Gastroesophageal sphincter (tissue), 4 donors: ENCODE measurements at places on chromosomes 6 and 20.

GRCh38 chr6:130838951-130839350, 11.7 kb downstream of the SMLR1 start:
- no peak for ATAC-seq

GRCh38 chr6:36908747-36909146, 23.0 kb downstream of the C6orf89 start:
- no peak for ATAC-seq

GRCh38 chr6:9540534-9541126, 874.2 kb downstream of the TFAP2A start:
- no peak for ATAC-seq

DNA sequence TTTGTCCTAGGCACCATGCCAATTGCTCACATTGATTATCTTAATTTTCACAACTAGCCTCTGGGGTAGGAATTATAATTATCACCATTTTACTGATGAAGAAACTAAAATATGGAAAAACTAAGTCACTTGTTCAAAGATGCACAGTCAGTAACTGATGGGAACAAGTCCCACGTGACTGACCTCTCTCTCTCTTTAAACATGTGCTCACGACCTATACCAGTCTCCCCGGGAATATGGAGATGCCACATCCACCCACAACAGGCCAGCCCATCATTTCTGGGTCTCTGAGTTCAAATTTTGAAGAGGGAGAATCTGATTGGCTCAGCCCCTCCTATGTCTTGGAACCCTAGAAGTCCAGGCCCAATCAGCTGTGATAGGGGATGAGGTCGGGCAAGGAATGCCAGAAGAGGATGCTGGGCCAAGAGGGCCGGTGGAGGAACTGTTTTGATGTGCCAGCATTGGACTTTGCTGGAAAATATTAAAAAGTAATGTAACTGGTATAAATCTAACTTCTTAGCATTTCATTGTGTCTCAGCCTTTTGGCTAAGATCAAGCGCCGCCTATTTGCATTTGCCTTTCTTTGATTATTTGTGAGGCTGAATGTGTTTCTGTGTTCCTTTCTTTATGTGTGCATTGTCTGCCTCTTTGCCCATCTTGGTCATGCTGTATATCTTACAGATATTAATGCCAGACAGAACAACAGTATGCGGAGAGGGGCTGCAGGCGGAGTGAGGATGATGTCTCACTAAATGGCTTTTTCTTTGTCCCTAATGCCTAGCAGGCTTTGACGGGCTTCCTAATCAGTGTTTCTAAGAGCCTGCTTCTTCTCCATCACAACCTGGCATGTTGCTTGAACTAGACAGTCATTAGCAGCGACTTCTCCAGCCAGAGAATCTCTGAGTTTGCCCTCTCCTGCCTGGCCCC, 126.6 kb downstream of the VEGFA start:
- ATAC-seq = no peak

DNA sequence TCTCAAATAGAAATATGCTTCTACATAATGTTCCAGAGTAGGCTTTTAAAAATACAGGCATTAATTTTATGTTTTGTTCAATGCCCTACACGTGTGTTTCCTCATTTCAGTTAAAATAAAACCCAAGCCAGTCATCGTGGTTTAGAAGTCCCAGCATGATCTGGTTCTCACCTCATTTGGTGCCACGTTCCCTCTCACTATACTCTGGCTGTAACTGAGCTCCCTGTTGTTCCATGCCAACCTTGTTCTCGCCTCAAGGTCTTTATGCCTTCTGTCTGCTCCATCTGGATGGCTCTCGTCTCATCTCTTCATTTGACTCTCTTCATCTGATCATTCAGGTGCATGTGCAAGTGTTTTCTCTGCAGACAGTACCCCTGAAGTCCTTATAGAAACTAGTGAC, 32.6 kb downstream of the HDGFL1 start:
- ATAC-seq = no peak

GRCh38 chr6:14075095-14075503, 42.5 kb upstream of the CD83 start:
- ATAC-seq = no peak

DNA sequence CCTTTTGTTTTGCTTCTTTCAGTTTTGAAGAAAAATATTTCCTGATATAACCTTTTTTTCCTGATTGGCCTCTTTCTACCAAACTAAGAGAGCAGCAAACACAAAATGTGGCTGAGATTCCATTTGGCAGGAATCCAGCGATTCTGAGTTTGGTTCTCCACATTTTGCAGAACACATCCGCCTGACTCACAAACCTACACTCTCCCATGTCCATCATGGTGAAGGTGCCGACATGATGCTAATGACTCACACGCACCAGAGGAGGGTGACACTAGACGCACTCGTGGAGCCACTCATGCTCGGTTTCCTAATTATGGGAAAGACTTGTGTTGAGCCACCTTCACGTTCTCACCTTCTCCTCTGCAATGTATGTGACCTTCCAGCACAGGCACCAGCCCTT, 45.9 kb upstream of the DUSP22 start:
- no peak for ATAC-seq

GRCh38 chr6:81797591-81797990, 45.1 kb upstream of the TENT5A start:
- peak; percentile 53 for ATAC-seq

- ATAC-seq = no peak
Measured at GRCh38 chr6:21981235-21981833, 315.5 kb downstream of the PRL start.

GRCh38 chr6:111767752-111768430, 105.4 kb downstream of the FYN start:
- ATAC-seq = no peak

DNA sequence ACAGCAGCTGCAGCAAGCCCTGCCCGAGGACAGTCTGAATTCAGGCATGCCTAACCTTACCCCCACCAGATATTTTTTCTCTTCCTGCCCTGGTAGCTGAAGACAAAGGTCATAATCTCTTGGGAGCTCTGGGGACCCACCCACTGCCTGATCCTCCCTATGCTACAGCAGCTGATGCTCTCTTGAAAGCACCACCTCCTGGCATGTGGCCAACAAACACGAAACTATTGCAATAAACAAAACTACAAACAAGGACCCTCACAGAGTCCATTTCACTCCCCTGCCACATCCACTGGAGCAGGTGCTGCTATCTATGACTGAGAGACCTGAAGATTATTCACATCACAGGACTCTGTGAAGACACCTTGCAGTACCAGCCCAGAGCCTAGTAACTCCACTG, 238.5 kb upstream of the HS3ST5 start:
- ATAC-seq = no peak

GRCh38 chr20:39298121-39298520, 336.0 kb downstream of the DHX35 start:
- no peak for ATAC-seq

- no peak for ATAC-seq
Measured at GRCh38 chr6:19299129-19299528, 538.0 kb upstream of the ID4 start.

DNA sequence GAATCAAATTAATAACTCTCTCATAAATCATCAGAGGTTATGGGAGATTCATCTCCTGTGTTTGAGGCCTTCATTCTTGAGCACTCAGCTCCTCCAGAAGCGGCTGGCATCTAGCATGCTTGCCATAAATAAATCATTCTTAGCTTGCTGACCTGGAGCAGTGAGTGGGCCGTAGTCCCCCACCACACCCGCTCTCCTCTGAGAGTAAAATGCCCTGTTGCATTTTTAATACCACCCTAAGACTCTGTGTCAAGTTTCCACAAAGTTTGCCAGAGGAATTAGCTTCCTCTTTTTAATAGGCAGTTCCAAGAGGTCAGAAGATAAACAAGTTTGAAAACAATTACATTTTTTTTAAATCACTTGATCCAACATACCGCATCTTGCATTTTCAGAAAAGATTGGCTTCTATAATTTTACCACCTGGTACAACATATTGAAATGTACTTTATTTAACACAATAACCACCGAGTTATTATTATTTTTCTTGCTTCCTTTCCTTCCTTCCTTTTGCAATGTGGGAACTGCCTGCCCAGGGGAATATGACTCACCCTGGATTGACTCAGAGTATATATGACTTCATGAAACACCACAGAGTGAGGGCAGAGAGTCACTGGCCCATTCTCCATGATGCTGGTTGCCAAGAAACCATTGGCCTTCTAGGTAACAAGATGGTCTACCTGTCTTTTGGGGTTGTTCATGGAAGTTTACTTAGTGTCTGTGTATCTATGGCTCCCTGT, 29.4 kb upstream of the CLIC5 start:
- peak; percentile 85 for ATAC-seq

DNA sequence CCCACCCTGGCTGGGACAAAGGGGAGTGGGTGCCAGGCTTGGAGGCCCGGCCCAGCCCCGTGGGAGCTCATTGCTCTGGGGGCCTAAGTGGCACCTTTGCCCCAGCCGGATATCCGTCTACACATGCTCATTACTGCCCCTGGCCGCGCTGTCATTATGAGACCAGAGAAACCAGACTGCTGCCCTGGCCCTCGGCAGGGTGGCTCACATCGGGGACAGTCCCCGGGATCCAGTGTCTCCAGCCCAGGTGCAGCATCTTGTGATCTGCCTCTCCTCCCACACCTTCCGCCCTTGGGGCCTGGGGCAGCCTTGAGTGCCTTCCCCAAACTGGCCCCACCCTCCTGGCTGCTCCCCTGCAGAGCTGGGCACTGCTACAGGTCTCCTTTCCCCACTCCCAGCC, 4.9 kb downstream of the SRMS start:
- no peak for ATAC-seq

DNA sequence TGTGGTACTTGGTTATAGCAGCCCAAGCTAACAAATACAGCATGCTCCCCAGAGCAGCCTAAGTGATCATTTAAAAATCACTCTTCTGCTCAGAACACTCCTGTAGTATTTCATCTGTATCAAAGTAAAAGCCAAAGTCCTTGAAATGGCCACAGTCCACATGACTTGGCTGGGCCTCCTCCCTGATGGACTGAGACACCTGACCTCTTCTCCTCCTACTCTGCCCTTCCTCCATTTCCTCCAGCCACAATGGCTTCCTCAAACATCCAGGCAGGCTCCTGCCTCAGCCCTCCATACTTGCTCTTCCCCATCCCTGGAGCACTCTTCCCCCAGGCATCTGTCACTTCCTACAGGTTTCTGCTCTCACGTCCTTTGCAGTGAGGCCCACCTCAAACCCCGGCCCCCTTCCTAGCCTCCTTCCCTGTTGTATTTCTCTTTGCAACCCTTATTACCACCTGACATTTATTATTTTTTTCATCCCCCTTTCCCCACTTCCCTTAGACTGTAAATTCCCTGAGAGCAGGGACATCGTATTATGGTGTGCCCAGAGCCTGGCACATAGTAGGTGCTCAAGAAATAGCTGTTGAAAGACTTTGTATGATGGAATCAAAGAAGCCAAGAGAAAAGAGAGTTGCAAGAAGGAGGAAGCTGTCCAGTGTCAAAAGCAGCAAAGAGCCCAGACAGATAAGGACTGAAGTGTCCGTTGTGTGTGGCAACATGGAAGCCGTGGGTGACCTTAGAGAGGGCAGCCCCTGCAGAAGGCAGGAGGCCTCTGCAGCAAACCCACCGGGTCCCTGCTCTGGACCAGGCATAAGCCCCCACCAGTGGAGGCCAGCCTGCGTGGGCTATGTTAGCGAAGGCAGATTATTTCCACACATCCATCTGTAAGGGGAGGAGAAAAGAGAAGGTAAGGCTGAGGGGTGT, 87.5 kb downstream of the TRERF1 start:
- ATAC-seq = no peak

DNA sequence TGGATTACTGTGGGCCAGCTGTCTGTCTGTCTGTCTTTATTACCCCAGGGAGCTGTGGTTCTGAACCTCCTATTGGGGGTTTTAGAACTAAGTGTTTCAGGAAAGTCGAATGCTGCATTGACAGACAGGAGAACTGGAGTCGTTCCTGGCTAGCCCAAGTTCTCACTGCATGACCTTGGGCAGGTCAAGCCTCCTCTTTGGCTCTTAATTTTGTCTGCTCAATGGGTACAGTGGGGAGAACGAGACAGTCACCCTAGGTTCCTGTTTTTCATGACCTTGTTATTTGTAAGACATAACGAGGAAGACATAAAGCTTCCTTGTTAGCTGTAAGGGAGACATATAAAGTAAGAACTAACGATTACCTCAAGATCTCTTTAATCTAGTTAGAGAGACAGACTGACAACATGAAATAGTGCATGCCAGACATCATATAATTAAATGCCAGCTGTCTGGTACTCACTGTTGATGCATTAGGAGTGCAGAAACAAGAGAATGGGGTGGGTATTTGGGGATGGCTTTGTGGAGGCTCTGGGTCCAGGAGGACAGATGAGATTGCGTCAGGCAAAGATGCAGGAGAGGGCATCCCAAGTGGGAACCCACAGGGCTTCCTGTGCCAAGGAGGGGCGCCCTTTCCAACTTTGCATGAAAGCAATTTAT, 3.7 kb upstream of the CCDC167 start:
- ATAC-seq = no peak

DNA sequence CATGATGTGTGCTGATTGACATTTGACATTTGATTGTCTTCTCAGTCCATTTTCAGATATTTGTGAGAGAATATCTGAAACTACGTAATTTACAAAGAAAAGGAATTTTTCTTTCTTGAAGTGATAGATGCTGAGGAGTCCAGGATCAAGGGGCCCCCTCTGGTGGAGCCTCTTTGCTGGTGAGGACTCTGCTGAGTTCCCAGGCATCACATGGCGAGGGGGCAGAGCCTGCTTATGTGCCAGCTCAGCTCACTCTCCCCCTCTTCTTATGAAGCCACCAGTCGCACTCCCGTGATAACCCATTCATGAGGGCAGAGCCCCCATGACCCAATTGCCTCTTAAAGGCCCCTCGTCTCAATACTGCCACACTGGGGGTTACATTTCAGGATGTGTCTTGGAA, 91.3 kb downstream of the RPP40 start:
- no peak for ATAC-seq

- ATAC-seq = no peak
Measured at GRCh38 chr6:37584654-37585522, 85.2 kb upstream of the CCDC167 start.

- no peak for ATAC-seq
Measured at GRCh38 chr6:72328775-72329174, 293.1 kb upstream of the KCNQ5 start.

DNA sequence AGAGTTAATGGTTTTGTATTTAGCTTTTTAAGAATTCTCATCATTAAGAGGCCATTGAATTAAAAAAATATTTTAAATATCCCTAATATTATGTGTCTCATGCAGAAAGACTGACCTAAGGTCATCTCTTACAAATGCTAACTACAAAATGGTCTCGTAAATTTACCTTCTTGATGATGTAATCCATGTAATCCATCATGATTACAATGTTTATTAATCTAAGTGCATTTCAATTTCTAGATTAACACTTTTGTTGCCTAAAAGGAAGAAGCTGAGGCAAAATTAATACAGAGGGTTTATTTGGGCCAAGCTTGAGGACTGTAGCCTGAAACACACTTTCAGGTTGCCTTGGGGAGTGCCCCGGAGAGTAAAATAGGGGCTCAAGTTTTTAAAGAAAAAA, 18.4 kb downstream of the DUSP22 start:
- no peak for ATAC-seq
